Large intestine (tissue), 12 donors: ENCODE measurements at places on chromosomes 13 and 19. TPM values are rescaled to one million over a fixed set of nuclear protein-coding genes. Genes with fewer than 3 reads are reported as not detected.

- no peak for DNase-seq
- no peaks in the 10 kb centered on the region for H3K27me3 ChIP-seq
- peaks cover 19% of the 10 kb centered on the region for H3K4me1 ChIP-seq
- no peak overlapping the region for H3K27ac ChIP-seq
- H3K4me3 ChIP-seq = no peak overlapping the region
- H3K36me3 ChIP-seq = peaks cover 78% of the 10 kb centered on the region
Measured at GRCh38 chr19:12949363-12950283, 4.0 kb downstream of the RAD23A start.

- H3K4me1 ChIP-seq = no peaks in the 10 kb centered on the region
- H3K27me3 ChIP-seq = peaks cover 76% of the 10 kb centered on the region
- no peak for DNase-seq
- no peak overlapping the region for H3K27ac ChIP-seq
- H3K4me3 ChIP-seq = no peak overlapping the region
- H3K36me3 ChIP-seq = no peaks in the 10 kb centered on the region
Measured at GRCh38 chr19:53960187-53960586, 2.5 kb upstream of the CACNG8 start.

GRCh38 chr13:58463841-58464240 lies 832.3 kb downstream of the PCDH17 start:
- H3K4me3 ChIP-seq = no peak overlapping the region
- DNase-seq = no peak
- H3K27ac ChIP-seq = no peak overlapping the region
- peaks cover 3% of the 10 kb centered on the region for H3K4me1 ChIP-seq
- no peaks in the 10 kb centered on the region for H3K36me3 ChIP-seq
- no peaks in the 10 kb centered on the region for H3K27me3 ChIP-seq

DNA sequence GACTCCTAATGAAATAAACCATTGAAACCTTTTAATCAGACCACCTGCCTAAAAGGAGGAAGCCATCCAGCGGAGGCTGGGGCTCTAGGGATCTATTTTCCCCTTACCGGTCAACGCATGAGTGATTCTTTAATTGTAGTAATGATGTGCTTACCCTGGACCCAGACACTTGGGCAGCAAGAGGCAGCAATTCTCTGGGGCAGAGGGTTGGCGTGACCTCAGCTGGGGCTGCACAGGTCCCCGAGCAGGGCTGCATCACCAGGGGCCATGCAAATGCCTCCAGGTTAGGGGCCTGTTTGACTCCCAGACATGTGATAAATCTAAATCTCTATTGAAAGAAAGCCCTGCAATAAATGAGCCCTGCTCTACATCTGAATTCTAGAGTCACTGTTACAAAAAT lies 194.2 kb upstream of the TSHZ3 start:
- H3K4me3 ChIP-seq = no peak overlapping the region
- H3K36me3 ChIP-seq = no peaks in the 10 kb centered on the region
- H3K27ac ChIP-seq = no peak overlapping the region
- no peaks in the 10 kb centered on the region for H3K27me3 ChIP-seq

GGN gene
- 4.4 TPM for polyA plus RNA-seq

GRCh38 chr13:48142436-48142835 lies 47.5 kb upstream of the MED4 start:
- no peaks in the 10 kb centered on the region for H3K4me1 ChIP-seq
- no peaks in the 10 kb centered on the region for H3K36me3 ChIP-seq
- DNase-seq = peak; percentile 49
- H3K27me3 ChIP-seq = no peaks in the 10 kb centered on the region

GRCh38 chr19:18946918-18947317 lies 5.9 kb upstream of the HOMER3 start:
- no peak overlapping the region for H3K4me3 ChIP-seq
- H3K27me3 ChIP-seq = no peaks in the 10 kb centered on the region
- no peaks in the 10 kb centered on the region for H3K36me3 ChIP-seq
- peaks cover 8% of the 10 kb centered on the region for H3K4me1 ChIP-seq

DNA sequence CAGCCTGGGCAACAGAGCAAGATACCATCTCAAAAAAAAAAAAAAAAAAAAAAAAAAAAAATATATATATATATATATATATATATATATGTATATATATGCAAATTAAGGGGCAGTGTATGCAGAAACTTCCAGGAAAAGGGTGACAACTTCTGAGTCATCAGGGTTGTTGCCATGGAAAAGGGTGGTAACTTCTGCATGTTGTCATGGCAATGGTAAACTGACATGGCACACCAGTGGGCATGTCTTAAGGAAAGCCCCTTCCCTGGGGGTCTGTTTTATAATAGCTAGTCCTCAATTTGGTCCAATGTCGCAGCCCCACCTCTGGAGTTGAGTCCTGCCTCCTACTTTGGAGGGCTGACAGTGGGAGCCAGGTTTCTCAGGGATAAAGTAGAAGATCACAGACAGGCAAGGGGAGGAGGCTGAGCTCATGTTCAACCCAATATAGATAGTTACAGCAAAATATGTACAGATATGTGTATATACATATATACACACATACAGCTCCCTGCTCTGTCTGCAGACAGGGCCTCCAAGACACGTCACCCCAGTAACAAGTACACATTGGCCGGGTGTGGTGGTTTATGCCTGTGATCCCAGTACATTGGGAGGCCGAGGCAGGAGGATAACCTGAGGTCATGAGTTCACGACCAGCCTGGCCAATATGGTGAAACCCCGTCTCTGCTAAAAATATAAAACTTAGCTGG lies 7.2 kb upstream of the FCHO1 start:
- DNase-seq = no peak
- peaks cover 11% of the 10 kb centered on the region for H3K27me3 ChIP-seq
- no peaks in the 10 kb centered on the region for H3K36me3 ChIP-seq
- no peak overlapping the region for H3K4me3 ChIP-seq

GRCh38 chr13:62563251-62563650 lies 1147.6 kb upstream of the PCDH20 start:
- no peaks in the 10 kb centered on the region for H3K4me1 ChIP-seq
- H3K27ac ChIP-seq = no peak overlapping the region

C3 gene
- 79.1 TPM for polyA plus RNA-seq

DNA sequence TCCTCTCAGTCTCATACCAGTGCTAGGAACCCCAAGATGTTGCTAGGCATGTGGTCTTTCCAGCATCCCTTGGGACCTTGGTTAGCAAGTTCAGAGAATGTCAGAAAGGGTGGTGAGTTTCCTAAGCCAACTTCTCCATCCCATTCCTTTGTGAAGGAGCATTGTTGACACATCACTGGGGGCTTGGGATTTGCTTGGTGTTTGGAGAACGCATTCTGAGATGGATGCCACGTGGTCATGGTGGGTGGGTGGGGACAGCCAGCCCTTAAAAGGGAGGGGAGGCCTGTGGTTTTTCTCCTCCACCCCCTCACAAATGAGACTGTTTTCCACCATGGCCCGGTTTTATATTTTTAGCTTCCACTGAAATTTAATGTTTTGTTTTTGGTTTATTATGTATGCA lies 83.3 kb upstream of the ZNF536 start:
- no peaks in the 10 kb centered on the region for H3K36me3 ChIP-seq
- no peak overlapping the region for H3K4me3 ChIP-seq
- no peak overlapping the region for H3K27ac ChIP-seq

DNA sequence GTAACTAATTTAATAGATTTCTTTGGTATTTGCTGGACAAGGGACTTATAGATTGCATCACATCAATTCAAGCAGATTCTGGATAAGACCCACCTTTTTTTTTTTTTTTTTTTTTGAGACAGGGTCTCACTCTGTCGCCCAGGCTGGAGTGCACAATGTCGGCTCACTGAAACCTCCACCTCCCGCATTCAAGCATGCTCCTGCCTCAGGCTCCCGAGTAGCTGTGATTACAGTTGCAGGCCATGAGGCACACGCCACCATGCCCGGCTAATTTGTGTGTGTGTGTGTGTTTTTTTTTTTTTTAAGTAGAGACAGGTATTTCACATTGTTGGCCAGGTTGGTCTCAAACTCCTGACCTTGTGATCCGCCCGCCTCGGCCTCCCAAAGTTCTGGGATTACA lies 4.2 kb upstream of the PRODH2 start:
- no peak overlapping the region for H3K27ac ChIP-seq
- peaks cover 5% of the 10 kb centered on the region for H3K27me3 ChIP-seq
- no peak for DNase-seq
- no peak overlapping the region for H3K4me3 ChIP-seq
- H3K4me1 ChIP-seq = peaks cover 14% of the 10 kb centered on the region

DNA sequence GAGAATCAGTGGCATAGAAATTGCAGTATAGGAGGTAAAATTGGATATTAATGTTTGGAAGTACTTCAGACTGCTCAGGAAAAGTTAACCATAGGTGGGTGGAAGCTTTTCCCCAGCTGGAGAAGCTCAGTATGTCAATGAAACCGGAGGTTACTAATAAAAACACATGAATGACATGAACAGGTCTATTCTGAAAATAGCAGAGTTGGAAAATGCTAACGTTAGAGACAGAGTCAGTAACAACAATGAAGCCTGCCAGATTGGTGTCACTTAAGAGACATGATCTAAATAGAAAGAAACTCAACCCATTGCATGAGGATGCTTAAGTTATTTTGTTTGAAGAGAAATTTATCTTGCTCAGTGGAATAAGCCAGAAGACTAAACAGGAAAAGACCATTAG lies 364.5 kb downstream of the DNAJC15 start:
- H3K4me1 ChIP-seq = peaks cover 9% of the 10 kb centered on the region
- DNase-seq = no peak
- H3K27me3 ChIP-seq = no peaks in the 10 kb centered on the region
- H3K4me3 ChIP-seq = no peak overlapping the region

- no peak overlapping the region for H3K4me3 ChIP-seq
- no peak for DNase-seq
- no peak overlapping the region for H3K27ac ChIP-seq
- H3K36me3 ChIP-seq = no peaks in the 10 kb centered on the region
- H3K4me1 ChIP-seq = no peaks in the 10 kb centered on the region
Measured at GRCh38 chr13:39786091-39786490, 130.6 kb downstream of the COG6 start.

- no peaks in the 10 kb centered on the region for H3K27me3 ChIP-seq
- no peak overlapping the region for H3K27ac ChIP-seq
- no peak for DNase-seq
- no peaks in the 10 kb centered on the region for H3K36me3 ChIP-seq
Measured at GRCh38 chr13:67696775-67697174, 466.6 kb upstream of the PCDH9 start.

GRCh38 chr13:32391101-32391619 lies 36.8 kb downstream of the N4BP2L1 start:
- H3K27me3 ChIP-seq = no peaks in the 10 kb centered on the region
- H3K4me1 ChIP-seq = no peaks in the 10 kb centered on the region
- no peak overlapping the region for H3K27ac ChIP-seq
- no peak overlapping the region for H3K4me3 ChIP-seq
- no peaks in the 10 kb centered on the region for H3K36me3 ChIP-seq

CCDC169 gene
- polyA plus RNA-seq = 3.0 TPM
